A549 treated with DMSO at 1 μM for 4 hours (cell line): ENCODE measurements at places on chromosomes 12 and 14. TPM values are rescaled to one million over a fixed set of nuclear protein-coding genes. Genes with fewer than 3 reads are reported as not detected.

Gene SPTB
- 0.80 to 1.1 TPM (median 1.00 TPM) in 5 replicates for total RNA-seq

Gene PLBD1
- total RNA-seq: 4.0 to 6.3 TPM (median 4.7 TPM) in 5 replicates

Gene FLRT2
- total RNA-seq: 3.0 to 5.1 TPM (median 4.7 TPM) in 5 replicates

Gene GPR132
- 0.41 to 0.71 TPM (median 0.67 TPM) in 5 replicates for total RNA-seq

Gene CD163
- 0.06 TPM in 1 of 5 replicates, not detected in the others for total RNA-seq

Gene GPD1
- total RNA-seq: 0.10 to 0.39 TPM (median 0.20 TPM) in 5 replicates

Gene HSP90B1
- total RNA-seq: 562 to 656 TPM (median 616 TPM) in 5 replicates

Gene STON2
- total RNA-seq: 0.66 to 1.3 TPM (median 0.99 TPM) in 5 replicates

Gene PHC1
- total RNA-seq: 9.9 to 13.2 TPM (median 10.4 TPM) in 5 replicates

Gene LRRC9
- not detected in 5 replicates for total RNA-seq

Gene CCDC196
- total RNA-seq: not detected in 5 replicates

Gene ARHGEF40
- total RNA-seq: 10.3 to 13.8 TPM (median 12.3 TPM) in 5 replicates

Gene CLEC4A
- 0.12 to 0.37 TPM (median 0.19 TPM) in 3 of 5 replicates, not detected in the others for total RNA-seq

Gene ADAM21
- 0.06 TPM in 2 of 5 replicates, not detected in the others for total RNA-seq

Gene GLIPR1L1
- not detected in 5 replicates for total RNA-seq

Gene GALNT8
- total RNA-seq: not detected in 5 replicates

Gene TBX5
- not detected in 5 replicates for total RNA-seq

Gene RASAL1
- 0.24 to 0.42 TPM (median 0.32 TPM) in 5 replicates for total RNA-seq

Gene SLC6A13
- total RNA-seq: 0.22 to 0.61 TPM (median 0.39 TPM) in 5 replicates

Gene TAS2R7
- total RNA-seq: not detected in 5 replicates

Gene TMEM229B
- total RNA-seq: 0.14 to 0.24 TPM (median 0.20 TPM) in 5 replicates

Gene ADGRD1
- 0.25 to 0.71 TPM (median 0.36 TPM) in 5 replicates for total RNA-seq

Gene DBX2
- total RNA-seq: not detected in 5 replicates

Gene KRR1
- total RNA-seq: 62.1 to 80.9 TPM (median 71.1 TPM) in 5 replicates

Gene PTCSC3
- total RNA-seq: not detected in 5 replicates

Gene PTGDR
- not detected in 5 replicates for total RNA-seq
